Colonic mucosa (tissue), 4 donors: ENCODE measurements at places on chromosomes 3 and 15. TPM values are rescaled to one million over a fixed set of nuclear protein-coding genes. Genes with fewer than 3 reads are reported as not detected.

The BOC gene
- 1.9 TPM for total RNA-seq

The CHRFAM7A gene
- total RNA-seq = 0.42 TPM

The DUOXA2 gene
- 30.2 TPM for total RNA-seq

The GABRB3 gene
- total RNA-seq = 1.1 TPM

The CLRN1 gene
- not detected for total RNA-seq
